Kidney (tissue), 22 donors: ENCODE measurements at places on chromosomes 1 and 21. TPM values are rescaled to one million over a fixed set of nuclear protein-coding genes. Genes with fewer than 3 reads are reported as not detected.

GRCh38 chr1:51956528-51957509 is 33.7 kb downstream of the RAB3B start:
- H3K4me1 ChIP-seq, result no peaks in the 10 kb centered on the region
- no peak overlapping the region for H3K4me3 ChIP-seq
- no peak for DNase-seq
- no peaks in the 10 kb centered on the region for H3K27me3 ChIP-seq

GRCh38 chr1:185360714-185361113 is 43.7 kb upstream of the IVNS1ABP start:
- DNase-seq, result no peak
- no peak overlapping the region for H3K4me3 ChIP-seq
- no peaks in the 10 kb centered on the region for H3K36me3 ChIP-seq
- H3K4me1 ChIP-seq, result no peaks in the 10 kb centered on the region
- H3K27ac ChIP-seq, result no peak overlapping the region

FCGR3B gene
- total RNA-seq, result 4.3 TPM

LCE1F gene
- total RNA-seq, result not detected

S100A4 gene
- 141 TPM for total RNA-seq

DNA sequence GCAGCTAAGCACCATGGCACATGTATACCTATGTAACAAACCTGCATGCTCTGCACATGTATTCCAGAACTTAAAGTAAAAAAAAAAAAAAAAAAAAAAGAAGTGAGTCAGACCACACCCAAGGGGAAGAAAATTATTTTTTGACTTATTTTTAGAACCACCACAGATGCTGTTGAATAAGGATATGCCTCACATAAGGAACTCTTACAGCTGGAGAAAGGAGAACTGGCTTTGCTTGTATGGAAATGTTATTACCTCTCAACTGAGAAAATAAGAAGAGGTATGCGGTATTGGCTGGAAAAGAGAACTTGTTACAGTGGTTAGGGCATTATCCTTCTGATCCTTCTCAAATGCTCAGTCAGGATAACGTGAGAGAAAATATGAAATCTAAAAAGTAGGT is 27.5 kb upstream of the FCER1A start:
- H3K27ac ChIP-seq, result no peak overlapping the region
- no peak overlapping the region for H3K4me3 ChIP-seq
- no peaks in the 10 kb centered on the region for H3K36me3 ChIP-seq

DNA sequence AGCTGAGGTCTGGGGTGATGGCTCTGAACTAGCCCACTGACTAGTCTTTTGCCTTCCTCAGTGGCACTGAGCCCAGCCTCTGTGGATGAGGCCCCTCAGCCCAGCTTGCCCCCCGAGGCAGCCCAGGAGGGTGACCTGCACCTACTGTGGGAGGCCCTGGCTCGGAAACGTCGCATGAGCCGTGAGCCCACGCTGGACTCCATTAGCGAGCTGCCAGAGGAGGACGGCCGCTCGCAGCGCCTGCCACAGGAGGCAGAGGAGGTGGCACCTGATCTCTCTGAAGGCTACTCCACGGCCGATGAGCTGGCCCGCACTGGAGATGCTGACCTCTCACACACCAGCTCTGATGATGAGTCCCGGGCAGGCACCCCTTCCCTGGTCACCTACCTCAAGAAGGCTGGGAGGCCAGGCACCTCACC is 87.8 kb downstream of the TRIM11 start:
- no peak for DNase-seq
- no peak overlapping the region for H3K4me3 ChIP-seq
- no peaks in the 10 kb centered on the region for H3K4me1 ChIP-seq
- peaks cover 21% of the 10 kb centered on the region for H3K36me3 ChIP-seq
- H3K27me3 ChIP-seq, result no peaks in the 10 kb centered on the region
- H3K27ac ChIP-seq, result no peak overlapping the region

SPRR4 gene
- not detected for total RNA-seq

PIGV gene
- total RNA-seq, result 13.8 TPM

DNA sequence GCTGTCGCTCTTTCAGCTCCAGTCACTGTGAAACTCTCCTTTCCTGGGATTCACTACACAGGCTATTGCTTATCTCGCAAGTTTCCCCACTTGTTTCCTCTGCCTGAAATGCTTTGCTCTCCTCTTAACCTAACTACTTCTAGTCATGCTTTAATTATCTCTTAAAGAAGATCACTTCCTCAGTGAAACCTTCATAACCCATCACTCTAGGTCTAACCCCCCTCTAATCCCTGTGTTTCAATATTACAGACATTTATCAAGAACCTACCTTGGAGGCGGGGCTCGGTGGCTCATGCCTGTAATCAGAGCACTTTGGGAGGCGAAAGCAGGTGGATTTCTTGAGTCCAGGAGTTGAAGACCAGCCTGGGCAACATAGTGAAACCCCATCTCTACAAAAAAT is 16.7 kb upstream of the ZNF644 start:
- H3K27ac ChIP-seq, result no peak overlapping the region
- no peak overlapping the region for H3K4me3 ChIP-seq
- no peaks in the 10 kb centered on the region for H3K36me3 ChIP-seq

- DNase-seq, result peak; percentile 94
- H3K36me3 ChIP-seq, result no peaks in the 10 kb centered on the region
- H3K27me3 ChIP-seq, result no peaks in the 10 kb centered on the region
- peaks cover 50% of the 10 kb centered on the region for H3K4me1 ChIP-seq
- peak overlapping the region; percentile 78 for H3K27ac ChIP-seq
These were observed 10.0 kb upstream of the FAAP20 start for GRCh38 chr1:2204415-2205190.

DNA sequence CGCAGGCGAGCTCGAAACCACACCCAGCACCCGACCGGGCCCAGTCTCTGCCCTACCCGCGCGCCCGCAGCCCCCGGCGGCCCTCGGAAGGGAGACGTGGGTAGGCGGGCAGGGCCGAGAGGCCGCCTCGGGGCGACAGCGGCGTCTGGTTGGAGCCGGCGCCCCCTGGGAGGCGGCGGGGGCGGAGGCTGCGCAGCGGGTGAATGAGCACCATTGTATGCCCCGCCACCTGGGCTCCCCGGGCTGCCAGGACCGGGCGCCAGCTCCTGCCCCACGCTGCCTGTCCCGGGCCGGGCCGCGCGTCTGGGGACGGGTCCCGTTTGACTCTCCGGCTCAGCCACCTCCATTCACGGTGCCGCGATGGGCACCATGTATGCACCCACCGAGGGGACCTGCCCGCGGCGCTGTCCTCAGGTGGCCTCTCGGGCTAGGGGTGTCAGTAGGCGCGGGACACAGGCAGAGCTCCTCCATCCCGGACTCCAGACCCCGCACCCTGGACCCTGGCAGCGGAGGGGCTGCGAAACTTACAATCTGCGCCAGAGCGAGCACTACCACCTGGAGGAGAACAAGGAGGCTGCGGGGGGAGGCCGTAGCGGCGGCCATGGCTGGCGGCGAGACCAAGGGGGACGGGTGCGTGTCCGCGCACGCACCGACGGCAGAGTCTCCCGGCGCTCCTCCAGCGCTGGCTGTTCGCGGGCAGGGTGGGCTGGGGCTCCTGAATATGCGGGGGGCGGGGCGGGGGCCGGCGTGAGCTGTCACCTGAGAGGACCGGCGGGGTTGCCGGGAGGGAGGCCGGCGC is at the start of gene COL9A2:
TSS of gene COL9A2 (minus strand) at position 692 of the 799 bp plus-strand sequence. CDS start at position 603, 89 bp downstream.
- H3K27me3 ChIP-seq, result no peaks in the 10 kb centered on the region
- H3K36me3 ChIP-seq, result no peaks in the 10 kb centered on the region
- DNase-seq, result peak; percentile 82
- no peaks in the 10 kb centered on the region for H3K4me1 ChIP-seq
- H3K4me3 ChIP-seq, result peak within 1 kb of the TSS; percentile 6

NUP210L gene
- total RNA-seq, result 0.06 TPM

- no peak for DNase-seq
- H3K27me3 ChIP-seq, result no peaks in the 10 kb centered on the region
- H3K4me3 ChIP-seq, result no peak overlapping the region
- H3K4me1 ChIP-seq, result no peaks in the 10 kb centered on the region
- no peak overlapping the region for H3K27ac ChIP-seq
These were observed 12.3 kb downstream of the SLC9C2 start for GRCh38 chr1:173590557-173590956.

DNA sequence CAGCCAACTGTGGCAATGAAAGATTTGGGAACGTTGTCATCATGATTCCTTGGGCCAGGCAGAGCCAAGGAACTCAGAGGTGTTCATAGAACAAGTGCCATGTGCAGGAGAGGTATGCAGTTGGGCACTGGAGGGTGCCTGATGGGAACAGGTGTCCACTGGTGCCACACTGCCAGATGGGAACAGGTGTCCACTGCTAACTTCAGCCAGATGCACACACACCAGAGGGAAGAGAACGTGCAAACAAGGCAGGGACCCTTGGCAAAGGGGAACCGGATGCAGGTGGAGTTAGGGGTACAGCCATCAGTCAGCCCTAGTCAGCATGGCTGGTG is 13.5 kb downstream of the OLFML2B start:
- no peak overlapping the region for H3K4me3 ChIP-seq
- no peaks in the 10 kb centered on the region for H3K4me1 ChIP-seq
- H3K36me3 ChIP-seq, result no peaks in the 10 kb centered on the region
- H3K27ac ChIP-seq, result no peak overlapping the region
- no peak for DNase-seq

DNA sequence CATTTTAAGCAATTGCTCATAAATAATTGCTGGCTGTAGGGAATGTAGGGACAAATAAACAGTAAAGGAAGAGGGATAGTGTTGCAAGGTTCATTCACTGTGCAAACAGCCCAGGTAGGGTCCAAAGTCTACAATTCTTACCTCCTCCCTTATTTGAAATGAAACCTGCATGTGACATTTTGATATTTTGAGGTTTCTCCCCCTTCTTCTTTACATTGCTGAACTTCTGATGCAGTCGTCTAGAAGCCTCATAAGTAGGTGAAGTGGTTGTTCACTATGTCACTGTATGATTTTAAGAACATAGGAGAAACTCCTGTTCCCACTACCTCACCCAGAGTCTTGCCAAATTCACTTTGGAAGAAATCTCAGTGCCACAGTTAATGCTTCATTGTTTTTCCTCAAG is 16.1 kb downstream of the F5 start:
- H3K27ac ChIP-seq, result no peak overlapping the region
- H3K4me1 ChIP-seq, result no peaks in the 10 kb centered on the region
- H3K4me3 ChIP-seq, result no peak overlapping the region

GRCh38 chr21:40923407-40923806 is 76.4 kb upstream of the DSCAM start:
- H3K4me1 ChIP-seq, result no peaks in the 10 kb centered on the region
- H3K4me3 ChIP-seq, result no peak overlapping the region
- no peaks in the 10 kb centered on the region for H3K27me3 ChIP-seq
- no peak for DNase-seq
